ENCODE measurements at places on chromosomes 1 and 21.

DNA sequence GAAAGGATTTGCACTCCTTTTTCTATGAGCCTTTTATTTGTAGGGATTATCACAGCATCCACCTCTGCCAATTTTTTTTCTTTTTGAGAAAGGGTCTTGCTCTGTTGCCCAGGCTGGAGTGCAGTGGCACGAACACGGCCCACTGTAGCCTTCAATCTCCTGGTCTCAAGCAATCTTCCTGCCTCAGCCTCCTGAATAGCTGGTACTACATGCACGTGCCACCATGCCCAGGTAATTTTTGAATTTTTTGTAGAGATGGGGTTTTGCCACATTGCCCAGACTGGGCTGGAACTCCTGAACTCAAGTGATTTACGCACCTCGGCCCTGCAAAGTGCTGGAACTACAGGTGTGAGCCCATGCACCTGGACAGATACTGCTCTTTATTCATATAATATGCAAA is 2.1 kb downstream of the SAMSN1 start:
- DNase-seq = no peak

DNA sequence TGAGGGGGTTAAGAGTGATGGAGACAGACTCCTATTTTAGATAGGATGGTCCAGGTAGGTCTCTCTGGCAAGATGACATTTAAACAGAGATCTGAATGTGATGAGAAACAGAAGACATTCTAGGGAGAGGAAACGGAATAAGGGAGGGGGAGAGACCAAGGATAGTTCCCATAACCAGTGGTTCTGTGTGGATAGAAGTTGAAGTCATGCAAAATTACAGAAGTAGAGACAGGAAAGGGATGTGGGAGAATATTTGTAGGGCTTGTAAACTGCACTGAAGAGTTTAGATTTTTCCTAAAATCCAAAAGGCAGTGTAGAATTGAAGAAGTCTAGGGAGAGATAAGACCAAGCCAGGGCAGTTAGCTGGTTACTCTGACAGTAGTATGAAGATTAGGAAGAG is 200.6 kb downstream of the GRIK1 start:
- DNase-seq = no peak

GRCh38 chr1:225343618-225344017 is 84.2 kb downstream of the LBR start:
- DNase-seq = peak; percentile 53

- DNase-seq = no peak
Measured at GRCh38 chr1:222967466-222968240, 152.8 kb downstream of the DISP1 start.

DNA sequence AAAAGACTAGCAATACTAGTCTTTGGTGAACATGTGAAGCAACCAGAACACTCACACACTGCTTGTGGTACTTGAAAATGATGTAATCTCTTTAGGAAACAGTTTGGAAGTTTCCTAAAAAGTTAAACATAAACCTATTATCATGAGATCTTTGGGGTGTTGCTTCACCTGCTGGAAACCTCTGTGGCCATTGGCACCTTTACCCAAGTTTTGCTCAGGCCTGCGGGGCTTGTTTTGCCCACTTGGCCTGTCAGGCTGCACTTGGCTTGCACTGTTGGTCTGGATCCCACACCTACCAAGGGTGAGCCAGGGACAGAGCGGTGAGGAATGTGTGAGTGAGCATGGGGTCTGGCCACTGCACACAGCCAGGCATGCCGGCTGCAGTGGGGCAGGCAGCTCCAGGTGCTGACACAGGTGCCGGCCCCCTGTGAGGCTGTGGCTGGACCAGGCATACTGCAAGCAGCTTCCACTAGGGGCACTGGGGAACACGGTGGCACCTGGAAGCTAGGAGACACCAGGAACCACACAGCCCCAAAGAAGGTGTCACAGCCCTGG is 14.4 kb upstream of the FNBP1L start:
- DNase-seq = no peak

DNA sequence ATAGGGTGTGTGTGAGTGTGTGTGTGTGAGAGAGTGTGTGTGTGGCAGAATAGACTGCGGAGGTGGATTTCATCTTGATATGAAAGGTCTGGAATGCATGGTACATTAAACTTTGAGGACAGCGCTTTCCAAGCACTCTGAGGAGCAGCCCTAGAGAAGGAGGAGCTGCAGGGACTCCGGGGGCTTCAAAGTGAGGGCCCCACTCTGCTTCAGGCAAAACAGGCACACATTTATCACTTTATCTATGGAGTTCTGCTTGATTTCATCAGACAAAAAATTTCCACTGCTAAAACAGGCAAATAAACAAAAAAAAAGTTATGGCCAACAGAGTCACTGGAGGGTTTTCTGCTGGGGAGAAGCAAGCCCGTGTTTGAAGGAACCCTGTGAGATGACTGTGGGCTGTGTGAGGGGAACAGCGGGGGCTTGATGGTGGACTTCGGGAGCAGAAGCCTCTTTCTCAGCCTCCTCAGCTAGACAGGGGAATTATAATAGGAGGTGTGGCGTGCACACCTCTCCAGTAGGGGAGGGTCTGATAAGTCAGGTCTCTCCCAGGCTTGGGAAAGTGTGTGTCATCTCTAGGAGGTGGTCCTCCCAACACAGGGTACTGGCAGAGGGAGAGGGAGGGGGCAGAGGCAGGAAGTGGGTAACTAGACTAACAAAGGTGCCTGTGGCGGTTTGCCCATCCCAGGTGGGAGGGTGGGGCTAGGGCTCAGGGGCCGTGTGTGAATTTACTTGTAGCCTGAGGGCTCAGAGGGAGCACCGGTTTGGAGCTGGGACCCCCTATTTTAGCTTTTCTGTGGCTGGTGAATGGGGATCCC is 18.3 kb upstream of the HDAC1 start:
- DNase-seq = no peak

GRCh38 chr1:20194224-20194623 is 7.9 kb upstream of the PLA2G2C start:
- no peak for DNase-seq

DNA sequence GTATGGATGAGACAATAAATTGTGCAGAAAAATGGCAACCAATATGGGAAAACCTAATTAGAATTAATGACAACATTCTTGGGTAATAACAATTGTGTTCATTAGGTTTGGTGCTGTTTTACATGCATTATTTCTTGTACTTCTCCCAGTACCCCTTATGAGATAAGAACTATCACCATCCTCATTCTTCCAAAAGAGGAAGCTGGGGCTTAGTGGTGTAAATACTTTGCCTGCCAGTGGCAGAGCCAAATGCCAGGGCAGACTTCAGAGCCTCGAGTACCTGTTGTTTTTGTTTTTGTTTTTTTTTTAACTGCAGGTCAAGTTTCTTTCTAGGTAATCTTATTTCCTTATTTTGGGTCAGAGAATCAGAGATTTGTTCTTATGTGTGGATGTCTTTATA is 206.4 kb downstream of the RHOU start:
- DNase-seq = no peak

DNA sequence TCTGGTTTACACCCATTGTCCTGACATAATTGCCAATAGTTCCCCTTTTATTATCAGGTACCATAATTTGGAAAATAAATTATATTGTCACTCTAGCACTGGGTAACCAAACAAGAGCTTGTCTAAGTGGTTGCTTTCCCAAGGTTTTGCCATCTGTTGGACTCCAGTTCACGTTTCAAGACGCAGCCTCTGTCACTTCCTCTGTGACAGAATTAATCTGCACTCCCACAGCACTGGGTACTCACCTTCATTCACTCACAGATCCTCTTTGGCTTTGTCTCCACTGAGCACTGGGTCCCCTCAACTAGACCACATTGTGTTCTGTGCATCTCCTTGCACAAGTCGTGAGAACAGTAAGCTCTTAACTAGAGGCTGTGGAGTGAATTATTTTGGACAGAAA is 123.6 kb upstream of the JUN start:
- DNase-seq = no peak

GRCh38 chr1:159015440-159015909 is 5.8 kb downstream of the IFI16 start:
- DNase-seq = peak; percentile 55

DNA sequence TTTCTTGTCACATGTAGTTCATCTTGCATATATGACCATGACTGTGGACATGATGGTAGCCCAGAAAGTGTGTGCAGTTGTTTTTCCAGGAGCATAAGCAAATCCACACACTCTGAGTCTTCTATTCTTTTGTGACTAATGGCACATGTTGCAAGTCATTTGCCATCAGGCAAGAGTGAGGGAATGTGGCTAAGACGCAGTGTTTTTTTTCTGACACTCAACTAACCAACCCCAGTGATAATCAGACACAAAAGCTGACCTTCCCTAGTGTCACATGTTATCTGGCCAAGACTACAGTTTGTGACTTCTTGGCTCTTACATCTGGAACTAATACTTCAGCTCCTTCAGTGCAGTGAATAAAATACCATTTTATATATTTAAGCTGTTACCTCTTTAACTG is 108.8 kb downstream of the ITSN1 start:
- DNase-seq = no peak

- DNase-seq = no peak
Measured at GRCh38 chr1:89870998-89871397, 50.2 kb downstream of the LRRC8D start.

GRCh38 chr1:201640624-201641023 is 101.7 kb downstream of the NAV1 start:
- DNase-seq = no peak

DNA sequence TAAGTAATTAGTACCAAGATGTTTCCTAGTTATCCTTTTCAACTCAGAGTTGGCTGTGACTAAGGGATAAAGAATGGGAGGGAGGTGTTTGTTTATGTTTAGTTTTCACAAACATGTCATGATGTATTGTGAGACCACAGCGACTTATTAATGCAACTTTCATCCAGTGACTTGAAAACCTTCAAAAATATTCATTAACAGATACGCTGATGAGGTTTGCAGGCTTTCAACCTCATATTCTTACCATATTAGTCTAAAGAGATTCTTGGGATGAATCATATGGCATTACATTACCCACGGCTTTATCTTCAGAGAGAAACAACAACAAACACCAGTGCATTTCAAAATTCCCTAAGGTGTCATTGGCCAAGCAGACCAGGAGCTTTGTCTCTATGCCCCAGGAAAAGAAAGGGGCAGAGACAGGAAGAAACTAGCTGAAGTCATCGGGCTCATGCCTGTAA is 36.4 kb downstream of the PALMD start:
- DNase-seq = no peak

DNA sequence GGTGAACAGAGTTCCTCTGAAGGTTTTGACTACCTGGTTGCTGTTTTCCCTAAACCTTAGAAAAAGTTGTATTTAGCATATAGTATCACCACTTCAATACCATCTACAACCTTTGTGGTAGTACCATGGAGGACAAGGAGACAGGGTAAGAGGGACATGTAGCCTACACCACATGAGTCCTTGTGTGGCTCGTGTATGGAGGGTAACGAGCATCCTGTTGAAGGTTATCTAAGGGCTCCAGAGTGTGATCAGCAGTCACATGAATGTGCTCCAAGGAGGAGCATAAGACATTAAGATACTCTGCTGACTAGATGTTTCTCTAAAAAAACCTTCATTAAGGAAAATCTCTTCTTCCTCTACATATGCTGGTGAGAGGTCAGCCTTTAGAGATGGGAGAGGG is 67.3 kb downstream of the VCAM1 start:
- DNase-seq = no peak

DNA sequence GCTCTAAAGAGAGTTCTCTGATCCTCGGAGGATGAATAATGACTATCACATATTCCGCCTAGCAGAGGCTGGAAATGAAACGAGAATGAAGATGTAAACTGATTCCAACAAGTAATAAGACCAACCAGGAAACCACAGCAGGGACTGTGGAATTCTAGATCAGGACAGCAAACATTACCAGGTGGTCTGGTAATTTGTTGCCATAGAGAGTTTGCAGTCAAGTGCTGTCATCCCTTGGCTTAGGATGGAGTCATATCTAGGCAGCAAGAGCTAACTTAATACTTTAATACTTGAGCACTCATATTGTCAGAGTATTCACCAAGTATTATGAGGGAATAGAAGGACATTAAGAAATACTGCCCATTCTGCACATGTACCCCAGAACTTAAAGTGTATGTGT is 45.1 kb upstream of the MUTYH start:
- no peak for DNase-seq

DNA sequence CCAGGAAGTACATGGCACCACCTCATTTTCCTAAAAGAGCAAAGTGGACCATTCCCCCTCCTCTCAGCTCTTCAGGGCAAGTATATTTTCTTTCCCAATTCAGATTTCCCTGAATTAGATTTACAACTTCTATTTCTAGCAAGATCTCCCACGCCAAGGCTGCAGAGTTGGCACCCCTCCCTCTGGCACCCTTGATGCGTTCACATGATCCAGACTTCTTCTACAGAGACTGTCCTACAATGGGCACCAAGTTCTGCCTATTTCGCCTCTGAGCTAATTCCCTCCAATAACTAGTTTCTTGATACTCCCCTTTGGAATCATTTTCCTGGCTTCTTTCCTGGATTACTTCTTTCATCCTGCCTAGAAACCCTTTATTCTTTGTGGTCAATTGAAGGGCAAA is 122.0 kb downstream of the CDC7 start:
- DNase-seq = no peak

GRCh38 chr1:220873868-220874655 is 5.2 kb upstream of the HLX start:
- peak; percentile 14 for DNase-seq

DNA sequence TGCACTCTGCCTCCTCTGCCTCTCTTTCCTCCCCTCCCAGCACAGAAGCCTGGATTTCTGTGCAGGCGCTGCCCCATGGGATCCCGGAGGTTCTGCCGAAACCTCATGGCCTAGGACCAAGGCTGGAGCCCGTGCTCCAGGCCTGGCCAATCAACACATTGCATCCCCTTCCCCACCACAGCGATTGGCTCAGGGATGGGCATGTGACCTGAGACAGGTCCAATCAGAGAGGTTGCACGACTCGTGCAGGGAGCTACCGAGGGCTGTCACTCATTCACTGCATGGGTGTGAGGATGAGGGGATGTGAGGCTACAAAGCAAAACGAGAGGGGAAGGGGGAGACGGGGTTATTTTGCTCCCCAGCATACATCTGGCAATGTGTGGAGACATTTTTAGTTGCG is 3.3 kb upstream of the CELA2B start:
- no peak for DNase-seq

- DNase-seq = no peak
Measured at GRCh38 chr1:209875515-209875914, 47.7 kb downstream of the UTP25 start.

DNA sequence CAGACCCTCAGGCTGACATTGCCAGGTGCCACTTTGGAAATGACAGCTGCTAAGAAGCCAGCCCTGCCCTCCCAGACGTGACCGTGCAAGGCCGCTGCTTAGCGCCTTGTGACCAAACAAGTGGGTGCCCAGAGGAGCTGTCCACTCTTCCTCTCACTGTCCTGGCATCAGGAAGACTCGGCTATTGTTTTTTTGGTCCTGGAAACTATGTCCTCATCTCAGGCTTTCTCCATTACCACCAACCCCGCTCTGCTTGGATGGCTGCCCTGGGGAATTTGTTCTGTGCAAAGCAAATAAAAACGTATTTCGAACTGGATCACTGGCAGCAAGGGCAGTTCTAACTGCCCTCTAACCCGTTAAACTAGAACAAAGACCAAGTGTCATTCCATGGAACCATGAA is 13.7 kb upstream of the TENT5C start:
- DNase-seq = no peak

DNA sequence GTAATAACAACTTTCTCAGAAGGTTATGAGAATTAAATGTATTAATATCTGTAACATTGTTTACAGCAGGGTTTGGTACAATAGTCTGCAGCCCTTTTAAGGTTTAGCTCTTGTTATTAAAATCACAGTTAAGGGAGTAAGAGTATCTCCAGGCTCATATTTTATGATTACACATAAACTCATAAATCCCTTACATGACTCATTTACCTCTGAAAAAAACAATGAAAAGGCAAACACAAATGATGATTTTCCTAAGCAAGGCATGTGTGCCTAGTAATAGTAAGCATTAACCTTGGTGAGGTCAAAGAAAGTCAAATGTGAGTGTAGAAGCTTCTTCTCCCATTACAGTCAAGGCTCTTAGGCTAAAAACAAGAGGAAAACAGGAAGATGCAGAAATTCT is 84.5 kb upstream of the ADGRL4 start:
- no peak for DNase-seq
